ENCODE measurements at places on chromosomes 4 and X.

DNA sequence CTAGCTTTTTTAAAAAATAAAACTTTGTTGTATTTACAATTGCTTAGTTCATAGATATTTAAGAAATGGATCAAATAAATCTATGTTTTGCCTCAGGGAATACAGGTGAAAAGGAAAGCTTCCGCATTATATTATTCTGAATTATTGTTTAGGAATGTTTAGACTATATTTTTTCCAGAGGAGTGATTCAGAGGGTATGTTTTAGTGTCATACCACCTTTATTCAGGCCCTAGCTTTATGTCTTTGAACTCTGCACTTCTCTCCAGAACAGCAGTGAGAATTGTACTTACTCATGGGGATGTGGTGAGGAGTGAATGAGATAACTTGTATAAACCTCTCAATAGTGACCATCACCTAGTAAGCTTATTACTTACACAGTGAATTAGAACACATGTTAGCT is 14.0 kb downstream of the SLIT2 start:
- DNase-seq = no peak

- DNase-seq = no peak
Measured at GRCh38 chr4:107404591-107405300, 315.3 kb downstream of the PAPSS1 start.

DNA sequence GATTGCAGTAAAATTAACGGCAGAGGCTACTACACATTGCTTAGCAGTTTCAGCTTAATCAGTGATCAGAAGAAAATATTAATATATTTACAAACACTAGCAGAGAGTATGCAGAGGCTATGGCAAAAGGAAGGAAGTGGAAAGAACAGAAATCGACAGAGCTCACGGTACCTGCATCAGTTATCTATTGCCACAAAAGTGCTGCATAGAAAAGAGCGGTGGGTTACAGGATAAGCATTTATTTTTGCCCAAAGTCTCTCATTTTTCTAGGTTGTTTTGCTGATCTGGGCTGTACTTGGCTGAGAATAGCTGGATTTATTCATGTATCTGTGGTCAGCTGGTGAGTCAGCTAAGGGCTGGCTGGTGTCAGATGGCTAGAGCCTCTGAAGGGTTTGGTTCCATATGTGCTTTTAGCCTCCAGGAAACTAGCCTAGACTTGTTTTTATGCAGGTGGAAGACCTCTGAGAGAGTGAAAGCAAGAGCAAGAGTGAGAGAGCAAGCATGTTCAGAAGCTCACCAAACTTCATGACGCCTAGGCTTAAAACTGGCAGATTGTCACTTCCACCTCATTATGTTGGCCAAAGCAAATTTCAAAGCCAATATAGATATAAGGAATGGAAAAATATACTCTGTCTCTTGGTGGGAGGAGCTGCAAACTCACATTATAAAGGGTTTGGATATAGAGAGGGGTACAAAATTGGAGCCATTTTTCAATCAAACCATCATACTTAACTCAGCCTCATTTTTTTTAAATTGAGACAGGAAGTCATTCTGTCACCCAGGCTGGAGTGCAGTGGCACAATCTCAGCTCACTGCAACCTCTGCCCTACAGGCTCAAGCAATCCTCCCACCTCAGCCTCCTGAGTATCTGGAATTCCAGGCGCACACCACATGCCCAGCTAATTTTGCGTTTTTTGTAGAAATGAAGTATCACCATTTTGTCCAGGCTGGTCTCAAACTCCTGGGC is 153.2 kb upstream of the RPL34 start:
- DNase-seq = no peak

GRCh38 chr4:109078724-109079123 is 223.7 kb downstream of the COL25A1 start:
- DNase-seq = no peak

DNA sequence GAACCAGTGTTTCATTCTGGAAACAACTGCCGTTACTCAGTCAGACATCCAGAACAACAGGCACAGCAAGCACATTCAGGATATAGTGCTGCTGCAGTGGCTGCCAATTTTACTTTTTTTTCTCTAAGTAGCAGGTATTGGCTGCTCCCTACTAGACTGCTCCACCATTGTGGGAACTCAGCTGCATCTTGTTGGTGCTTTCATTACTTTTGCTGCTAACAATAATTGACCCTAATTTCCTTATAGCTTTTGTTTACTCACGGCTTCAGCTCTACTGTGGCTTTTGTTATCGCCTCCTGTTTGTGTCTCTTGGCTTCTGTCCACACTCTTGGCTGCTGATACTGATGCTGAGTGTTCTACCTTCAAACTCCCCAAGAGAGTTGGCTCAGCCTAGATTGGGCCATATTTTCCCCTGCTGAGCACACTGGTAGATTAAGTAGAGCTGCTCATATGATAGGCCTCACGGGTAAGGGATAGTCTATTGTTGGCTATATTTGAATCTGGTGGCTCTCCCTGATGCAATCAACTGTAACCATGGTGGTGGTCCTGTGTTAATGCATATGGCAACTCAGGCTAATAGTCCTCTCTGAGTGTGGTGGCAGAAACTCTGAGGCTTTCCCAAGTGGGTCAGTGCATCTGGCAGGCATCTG is 44.5 kb upstream of the IL2 start:
- peak; percentile 3 for DNase-seq

- DNase-seq = peak; percentile 62
Measured at GRCh38 chr4:13481569-13481968, 2.6 kb downstream of the RAB28 start.

DNA sequence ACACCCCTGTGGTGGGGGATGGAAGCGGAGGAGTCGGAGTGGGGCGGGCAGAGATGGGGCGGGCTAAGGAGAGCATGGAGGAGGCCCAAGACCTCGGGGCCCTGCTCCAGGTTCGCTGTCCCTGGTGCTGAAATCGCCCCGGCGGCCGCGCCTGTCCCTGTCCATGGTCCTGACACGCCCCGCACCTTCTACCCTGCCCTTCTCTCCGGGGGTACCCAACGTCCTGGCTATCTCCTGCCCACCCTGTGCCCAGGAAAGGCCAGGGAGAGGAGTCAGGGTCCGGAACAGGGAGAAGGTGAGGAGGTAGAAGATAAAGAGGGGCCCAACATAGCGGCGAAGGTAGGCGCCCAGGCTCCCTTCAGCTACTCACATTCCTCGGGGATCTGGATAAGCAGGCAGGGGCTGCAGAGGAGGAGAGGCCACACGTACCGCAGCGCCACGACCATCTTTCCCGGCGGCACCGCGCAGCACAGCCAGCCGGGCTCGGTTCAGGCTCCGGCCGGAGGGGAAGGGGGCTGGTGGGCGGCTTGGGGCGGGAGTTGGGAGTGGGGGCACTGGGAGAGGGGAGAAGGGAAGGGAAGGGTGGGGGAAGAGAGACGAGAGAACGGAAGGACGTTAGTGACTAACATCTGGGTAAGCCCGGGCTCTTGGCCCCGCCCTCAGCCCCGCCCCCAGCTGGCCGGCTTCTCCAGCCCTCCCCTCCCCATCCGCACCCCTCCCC is 10.4 kb downstream of the L1CAM start:
- DNase-seq = peak; percentile 37

- no peak for DNase-seq
Measured at GRCh38 chr4:128825226-128825625, 15.7 kb downstream of the JADE1 start.

GRCh38 chrX:55695227-55696018 is 22.1 kb upstream of the RRAGB start:
- DNase-seq = no peak

DNA sequence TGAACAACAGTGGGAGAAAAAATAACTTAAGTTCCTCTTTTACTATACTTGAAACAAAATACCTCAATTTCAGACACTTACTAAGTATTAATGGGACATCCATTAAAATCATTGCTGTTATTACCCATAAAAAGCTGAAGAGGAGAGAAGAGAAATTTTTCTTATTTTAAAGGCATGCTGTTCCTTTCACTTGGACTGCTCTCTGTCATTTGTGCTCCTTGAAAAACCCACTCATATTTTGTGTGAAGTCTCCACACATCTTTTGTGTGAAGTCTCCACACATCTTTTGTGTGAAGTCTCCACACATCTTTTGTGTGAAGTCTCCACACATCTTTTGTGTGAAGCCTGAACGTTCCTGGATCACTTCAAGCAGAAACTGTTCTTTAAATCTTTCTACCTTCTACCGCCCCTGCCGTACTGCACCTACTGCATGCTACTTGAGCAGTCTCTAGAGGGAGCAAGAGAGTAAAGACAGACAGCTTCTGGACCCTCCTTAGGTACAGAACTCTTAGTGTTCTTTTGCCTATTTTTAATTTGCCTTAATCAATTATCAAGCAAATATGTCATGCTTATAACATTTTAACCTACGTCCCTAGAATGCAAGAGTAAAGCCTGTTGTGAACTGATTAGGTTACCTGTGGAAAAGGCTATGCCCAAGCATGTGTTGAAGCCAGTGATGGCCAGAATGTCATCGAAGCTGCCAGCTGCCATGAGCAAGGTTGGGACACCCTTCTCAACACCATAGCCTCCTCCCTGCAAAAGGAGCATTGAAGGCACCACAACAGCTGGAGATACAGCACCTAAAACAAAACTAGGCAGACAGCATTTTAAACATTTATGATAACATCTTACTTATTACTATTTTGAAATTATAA is 27.1 kb upstream of the SLC9B1 start:
- DNase-seq = peak; percentile 47

DNA sequence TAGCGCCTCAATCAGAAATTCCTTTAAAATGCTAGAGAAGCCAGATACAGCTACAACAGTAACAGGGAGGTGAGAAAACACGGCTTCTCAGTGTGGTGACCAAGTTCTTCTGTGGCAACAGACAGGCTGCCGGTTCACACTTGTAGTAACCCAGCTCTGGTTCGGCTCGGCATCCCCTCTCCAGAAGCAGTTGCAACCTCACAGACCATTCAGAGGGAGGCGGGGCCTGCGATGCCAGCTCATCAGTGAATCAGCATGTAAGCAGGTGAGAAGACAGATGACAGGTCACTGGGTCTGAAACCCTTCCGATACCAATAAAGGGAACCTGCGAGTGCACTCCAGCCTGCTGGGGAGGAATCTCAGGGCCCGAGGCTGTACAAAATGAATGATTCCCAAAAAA is 251.0 kb downstream of the KCNIP4 start:
- no peak for DNase-seq

DNA sequence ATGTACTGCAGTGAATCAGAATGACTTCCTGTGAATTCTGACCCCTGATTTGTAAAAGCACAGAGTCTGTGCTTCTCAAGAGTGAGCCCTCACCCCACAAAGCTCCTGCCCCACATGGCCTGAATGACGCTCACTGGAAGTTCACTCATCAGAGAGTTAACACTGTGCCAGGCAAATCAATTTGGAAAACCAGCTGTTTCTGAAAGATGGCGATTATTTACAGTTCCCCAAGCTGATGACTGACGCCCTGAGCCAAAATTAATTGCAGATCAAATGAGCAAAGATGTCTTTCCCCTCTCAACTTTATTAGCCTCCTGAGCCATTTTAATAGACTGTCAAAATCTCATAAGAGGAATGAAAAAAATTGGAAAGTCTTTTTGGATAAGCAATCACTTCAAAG is 118.0 kb downstream of the SLC2A9 start:
- DNase-seq = peak; percentile 8

Measured in lung microvascular endothelial cell (primary cell).